Stimulated activated CD4-positive, alpha-beta T cell treated with anti-CD3 and anti-CD28 coated beads, Interleukin-1b, Interleukin-23, amount 100 ng/mL, for 24 hours (primary cell): ENCODE measurements at places on chromosomes 13 and 19.

- DNase-seq: no peak
Measured at GRCh38 chr13:76148926-76149325, 512.8 kb downstream of the LMO7 start.

GRCh38 chr13:76971851-76972829 lies 19.7 kb upstream of the CLN5 start:
- no peak for DNase-seq

DNA sequence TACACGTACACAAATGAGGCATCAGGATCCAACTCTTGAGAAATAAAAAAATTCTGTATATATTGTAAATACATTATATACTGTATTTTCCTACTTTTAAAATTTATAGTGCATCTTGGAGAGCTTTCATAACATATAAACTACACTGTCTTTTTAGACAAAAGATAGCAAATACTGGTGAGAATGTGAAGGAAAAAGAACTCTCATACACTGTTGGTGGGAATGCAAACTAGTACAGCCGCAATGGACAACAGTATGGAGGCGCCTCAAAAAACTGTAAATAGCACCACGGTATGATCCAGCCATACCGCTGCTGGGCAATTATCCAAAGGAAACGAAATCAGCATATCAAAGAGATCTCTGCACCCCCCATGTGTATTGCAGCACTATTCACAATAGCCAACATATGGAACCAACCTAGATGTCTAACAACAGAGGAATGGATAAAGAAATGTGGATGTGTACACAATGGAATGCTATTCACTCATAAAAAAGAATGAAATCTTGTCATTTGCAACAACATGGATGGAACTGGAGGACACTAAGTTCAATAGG lies 292.4 kb downstream of the EFNB2 start:
- DNase-seq: no peak

GRCh38 chr19:54201980-54202379 lies 1.3 kb downstream of the RPS9 start:
- DNase-seq: no peak

- no peak for DNase-seq
Measured at GRCh38 chr19:48295458-48295857, 25.6 kb downstream of the ZNF114 start.

DNA sequence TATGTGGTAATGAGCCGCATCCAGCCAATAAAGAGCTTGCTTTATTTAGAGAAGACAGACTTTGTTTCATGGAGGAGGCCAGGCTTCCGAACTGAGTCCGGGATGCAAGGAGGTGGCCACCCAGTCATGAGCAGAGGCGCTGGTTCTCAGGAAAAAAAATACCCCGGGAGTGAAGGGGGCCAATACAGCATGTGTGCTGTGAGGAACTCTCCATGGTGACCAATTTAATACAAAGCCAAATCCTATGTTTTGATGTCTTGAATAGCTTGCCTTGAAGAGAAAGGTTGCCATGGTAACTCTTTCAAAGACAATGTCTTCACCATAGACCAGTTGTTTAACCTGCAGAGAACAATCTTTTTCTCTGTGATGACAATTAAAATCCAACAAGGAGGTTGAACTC lies 43.4 kb upstream of the PDCD5 start:
- DNase-seq: no peak

DNA sequence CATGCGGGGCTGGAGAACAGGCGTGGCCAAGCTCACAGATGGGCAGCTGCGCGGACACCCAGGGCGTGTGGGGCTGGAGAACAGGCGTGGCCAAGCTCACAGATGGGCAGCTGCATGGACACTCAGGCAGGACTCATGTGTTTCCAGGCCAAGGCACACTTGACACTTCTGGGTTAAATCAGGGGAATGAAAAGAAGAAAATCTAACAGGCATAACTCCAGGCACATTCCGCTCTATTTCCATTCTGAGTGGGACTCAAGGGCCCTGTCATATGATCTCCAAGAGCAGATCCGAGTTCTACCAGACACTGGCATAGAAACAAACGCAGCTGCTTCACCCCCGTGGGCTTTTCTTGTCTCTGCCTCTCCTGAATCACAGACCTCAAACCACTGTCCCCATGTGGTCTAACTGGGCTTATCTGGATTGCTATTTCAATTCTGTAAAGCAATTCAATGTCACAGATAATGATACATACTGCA lies 17.4 kb upstream of the C13orf46 start:
- DNase-seq: no peak

DNA sequence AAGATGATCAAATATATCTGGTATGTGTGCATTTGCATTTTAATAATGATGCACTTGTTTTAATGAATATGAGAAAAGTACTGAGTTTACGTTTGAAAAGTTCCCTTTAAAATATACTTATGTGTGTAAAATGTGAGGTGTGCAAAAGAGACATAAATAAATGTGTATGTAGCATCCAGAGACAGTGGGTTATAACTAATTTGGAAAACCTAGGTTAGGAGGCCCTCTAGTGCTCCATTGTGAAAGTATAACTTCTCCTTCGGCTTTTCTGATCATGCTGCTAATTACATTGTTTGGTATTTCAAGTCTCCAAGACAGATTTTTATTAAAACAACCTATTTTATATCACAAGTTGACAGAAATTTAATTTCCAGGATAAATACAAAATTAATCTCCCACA lies 30.1 kb downstream of the SCEL start:
- DNase-seq: no peak

GRCh38 chr13:32316501-32316900 lies 1.2 kb downstream of the BRCA2 start:
- no peak for DNase-seq

DNA sequence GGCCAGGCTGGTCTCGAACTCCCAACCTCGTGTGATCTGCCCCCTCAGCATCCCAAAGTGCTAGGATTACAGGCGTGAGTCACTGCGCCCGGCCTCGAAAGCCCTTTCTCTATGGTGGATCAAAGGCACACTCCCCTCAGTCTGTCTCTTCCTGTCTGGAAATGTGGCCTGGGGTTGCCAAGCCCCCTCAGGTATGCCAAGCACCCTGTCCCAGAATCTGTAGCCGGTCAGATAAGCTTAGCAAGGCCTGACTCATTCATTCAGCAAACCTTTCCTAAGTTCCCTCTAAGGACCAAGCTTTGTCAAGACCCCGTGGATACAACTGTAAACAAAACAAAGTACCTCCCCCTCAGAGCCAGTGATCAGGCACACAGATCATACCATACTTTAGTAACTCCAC lies 14.1 kb downstream of the NUCB1 start:
- DNase-seq: no peak

GRCh38 chr19:44816301-44816700 lies 7.4 kb downstream of the BCAM start:
- no peak for DNase-seq

GRCh38 chr13:42379241-42379640 lies 107.3 kb downstream of the AKAP11 start:
- DNase-seq: no peak

DNA sequence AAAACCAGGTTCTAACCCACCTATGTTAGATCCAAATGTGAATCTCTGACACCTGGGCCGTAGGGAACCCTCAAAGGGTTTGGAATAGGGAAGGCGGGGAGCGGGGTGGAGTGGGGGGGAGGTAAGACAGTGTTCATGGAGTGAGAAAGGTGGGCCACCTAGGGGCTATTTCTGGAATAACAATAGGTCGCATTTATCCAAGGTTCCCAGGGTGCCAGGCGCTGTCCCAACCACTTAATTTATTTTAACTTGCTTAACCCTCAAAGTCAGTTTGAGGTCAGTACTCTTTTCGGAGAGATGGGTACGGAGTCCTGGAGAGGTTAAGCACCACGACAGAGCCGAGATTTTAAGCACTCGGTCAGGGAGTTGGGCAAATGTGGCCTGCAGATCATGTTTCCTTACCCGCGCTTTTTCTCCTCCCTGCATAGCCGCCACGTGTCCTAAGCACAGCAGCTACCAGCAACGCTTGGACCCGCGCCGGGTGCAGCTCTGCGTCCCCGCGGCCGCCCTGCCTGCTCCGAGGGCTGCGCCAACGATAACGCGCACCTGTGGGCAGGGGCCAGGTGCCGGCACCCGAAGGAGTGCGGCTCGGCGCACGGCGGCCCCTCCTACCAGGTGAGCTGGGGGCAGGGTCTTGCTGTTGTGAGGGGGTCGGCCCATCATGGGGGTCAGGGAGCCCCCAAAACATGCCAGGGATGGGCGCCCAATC lies 25.0 kb upstream of the FXYD3 start:
- peak; percentile 31 for DNase-seq

DNA sequence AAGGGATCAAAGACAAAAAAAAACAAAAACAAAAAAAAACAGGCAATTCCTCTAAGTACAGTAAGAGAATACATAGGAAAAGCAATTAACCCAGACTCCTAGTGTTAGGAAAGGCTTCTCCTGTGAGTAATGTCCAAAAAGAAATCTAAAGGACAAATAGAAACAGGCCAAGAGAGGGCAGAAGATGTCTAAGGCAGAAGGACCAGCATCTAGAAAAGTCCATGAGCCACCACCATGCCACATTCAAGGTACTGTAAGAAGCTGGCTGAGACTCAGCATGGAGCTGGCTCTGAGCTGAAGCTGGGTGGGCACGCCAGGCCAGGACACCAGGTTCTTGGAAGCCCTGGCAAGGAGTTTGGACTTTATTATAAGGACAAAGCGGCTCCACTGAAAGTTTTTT lies 118.1 kb upstream of the FRY start:
- DNase-seq: no peak

- DNase-seq: no peak
Measured at GRCh38 chr13:48531416-48532255, 1.2 kb downstream of the RCBTB2 start.

- no peak for DNase-seq
Measured at GRCh38 chr19:38554676-38555141, 63.0 kb downstream of the MAP4K1 start.
